DMS79 (cell line): ENCODE measurements at places on chromosomes 5 and 9.

- DNase-seq, result no peak
Measured at GRCh38 chr5:32030686-32031085, 143.4 kb downstream of the GOLPH3 start.

DNA sequence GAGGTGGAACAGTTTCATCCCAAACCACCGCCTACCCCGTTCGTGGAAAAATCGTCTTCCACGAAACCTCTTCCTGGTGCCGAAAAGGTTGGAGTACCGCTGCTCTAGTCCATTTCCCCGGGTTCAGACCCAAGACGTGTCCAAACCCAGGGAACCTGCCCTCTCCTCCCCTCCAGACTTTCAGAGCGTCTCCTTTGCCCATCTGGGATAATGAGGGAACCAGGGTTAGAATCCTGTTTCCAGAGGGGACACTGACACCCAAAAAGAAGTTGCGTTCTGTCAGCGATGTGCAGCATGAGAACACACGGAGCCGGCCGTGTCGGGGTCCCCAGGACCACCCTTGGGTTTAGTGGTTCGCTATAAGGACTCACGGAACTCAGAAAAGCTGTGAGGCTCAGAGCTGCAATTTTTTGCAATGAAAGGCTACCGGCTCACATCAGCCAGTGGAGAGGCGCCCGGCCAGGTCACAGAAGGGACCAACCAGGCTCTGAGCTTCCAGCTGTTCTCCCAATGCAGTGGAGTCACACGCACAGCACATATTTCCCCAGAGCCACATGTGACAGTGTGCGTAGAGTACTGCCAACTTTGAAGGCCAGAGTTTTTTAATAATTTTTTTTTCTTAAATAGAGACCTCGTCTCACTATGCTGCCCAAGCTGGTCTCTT is 19.4 kb downstream of the LAMC3 start:
- DNase-seq, result no peak

- no peak for DNase-seq
Measured at GRCh38 chr5:145835848-145836239, 702 bp upstream of the PRELID2 start.

- no peak for DNase-seq
Measured at GRCh38 chr9:34190996-34191892, 12.4 kb downstream of the UBAP1 start.

DNA sequence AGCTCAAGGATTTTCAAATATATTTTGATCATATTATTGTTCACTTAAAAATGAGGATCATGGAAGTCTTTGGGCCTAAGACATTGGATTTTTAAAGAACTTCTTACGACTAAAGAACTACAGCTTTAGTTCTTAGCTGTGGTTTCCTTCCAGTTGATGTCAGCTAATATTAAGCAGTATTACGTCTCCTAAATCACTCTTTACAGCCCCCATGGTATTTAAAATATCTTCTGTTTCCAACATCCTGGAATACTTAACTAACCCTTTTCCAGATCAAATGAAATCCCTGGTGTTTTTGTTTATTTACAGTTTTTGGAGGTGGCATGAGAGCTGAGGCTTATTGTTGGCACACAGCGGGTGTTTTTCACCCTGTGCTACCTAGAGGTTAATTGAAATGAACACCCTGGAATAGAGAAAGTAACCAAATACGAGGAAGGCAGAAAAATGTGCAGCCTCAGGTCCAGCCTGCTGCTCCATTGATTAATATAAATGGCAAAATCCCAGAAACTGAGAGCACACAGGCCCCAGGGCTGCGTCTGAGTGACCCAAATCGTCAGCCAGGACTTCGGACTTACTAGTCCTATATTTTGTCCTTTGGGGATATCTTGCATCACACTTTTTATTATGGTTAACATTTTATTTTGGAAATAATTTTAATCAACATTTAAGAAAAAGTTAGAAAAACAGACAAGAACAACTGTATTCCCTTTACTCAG is 52.3 kb upstream of the ICE1 start:
- DNase-seq, result no peak
